ENCODE measurements at places on chromosomes 13 and 19.

- no peak for DNase-seq
Measured at GRCh38 chr13:22468045-22468444, 712.7 kb upstream of the SGCG start.

- no peak for DNase-seq
Measured at GRCh38 chr19:47429140-47429793, 9.9 kb upstream of the MEIS3 start.

GRCh38 chr13:74040200-74040599, 94.0 kb downstream of the KLF12 start:
- peak; percentile 13 for DNase-seq

DNA sequence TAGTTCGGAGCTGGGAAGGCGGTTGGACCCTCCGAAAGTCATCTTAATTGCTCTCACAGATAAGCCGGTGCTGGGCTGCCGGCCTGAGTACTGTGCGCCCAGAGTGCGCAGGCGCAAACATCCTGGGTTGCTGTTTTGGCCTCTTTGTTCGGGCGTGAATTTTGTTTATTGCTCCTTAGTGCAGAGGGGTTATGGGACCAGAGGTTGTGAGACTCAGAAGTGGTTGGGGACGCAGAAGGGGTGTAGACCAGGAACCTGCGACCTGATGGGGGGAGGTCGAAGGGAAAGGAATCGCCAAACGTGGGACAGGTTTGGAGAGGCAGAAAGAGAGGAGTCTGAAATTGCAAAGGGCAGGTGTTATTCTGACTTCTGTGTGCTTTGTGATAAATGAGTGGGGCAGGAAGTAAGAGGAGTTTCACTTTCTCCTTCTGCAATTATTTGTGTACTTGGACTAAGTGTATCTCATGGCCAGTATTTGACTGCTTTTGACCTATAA, 607 bp upstream of the ZNF566 start:
- peak; percentile 76 for DNase-seq

GRCh38 chr13:104460554-104460953, 1394.3 kb upstream of the SLC10A2 start:
- no peak for DNase-seq

- DNase-seq, result no peak
Measured at GRCh38 chr19:31992750-31993149, 352.7 kb upstream of the ZNF507 start.

DNA sequence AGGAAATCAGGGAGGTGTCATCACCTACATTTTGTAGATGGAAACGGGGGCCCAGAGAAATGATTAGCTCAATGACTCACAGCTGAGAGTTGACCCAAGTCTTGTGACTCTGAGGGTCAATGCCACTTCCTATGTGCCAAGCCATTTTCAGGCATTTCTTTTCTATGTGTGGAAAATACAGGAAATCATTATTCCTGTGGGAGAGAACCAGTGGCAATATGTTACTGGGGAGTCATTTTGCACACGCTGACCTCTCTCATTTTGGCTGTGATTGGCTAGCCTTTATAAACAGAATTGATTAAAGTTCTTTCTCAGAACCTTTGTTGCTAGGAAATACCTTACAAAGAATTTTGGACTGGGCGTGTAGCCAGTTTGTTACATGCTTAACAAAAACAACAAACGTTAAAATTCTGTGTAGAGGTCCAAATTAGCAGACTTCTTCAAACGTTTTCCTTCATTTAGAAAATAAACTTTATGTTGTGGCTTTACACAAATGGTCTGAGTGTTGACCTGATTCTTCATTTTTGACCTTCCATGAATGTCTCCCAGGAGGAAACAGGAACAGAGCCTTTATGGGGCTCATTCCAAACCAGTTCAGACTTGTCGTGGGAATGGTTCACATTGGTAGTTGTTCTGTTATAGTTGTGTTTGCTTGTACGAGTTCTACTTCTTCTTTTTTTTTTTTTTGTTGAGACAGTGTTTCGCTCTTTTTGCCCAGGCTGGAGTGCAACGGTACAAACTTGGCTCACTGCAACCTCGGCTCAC, 11.4 kb downstream of the PCCA start:
- DNase-seq, result peak; percentile 98

DNA sequence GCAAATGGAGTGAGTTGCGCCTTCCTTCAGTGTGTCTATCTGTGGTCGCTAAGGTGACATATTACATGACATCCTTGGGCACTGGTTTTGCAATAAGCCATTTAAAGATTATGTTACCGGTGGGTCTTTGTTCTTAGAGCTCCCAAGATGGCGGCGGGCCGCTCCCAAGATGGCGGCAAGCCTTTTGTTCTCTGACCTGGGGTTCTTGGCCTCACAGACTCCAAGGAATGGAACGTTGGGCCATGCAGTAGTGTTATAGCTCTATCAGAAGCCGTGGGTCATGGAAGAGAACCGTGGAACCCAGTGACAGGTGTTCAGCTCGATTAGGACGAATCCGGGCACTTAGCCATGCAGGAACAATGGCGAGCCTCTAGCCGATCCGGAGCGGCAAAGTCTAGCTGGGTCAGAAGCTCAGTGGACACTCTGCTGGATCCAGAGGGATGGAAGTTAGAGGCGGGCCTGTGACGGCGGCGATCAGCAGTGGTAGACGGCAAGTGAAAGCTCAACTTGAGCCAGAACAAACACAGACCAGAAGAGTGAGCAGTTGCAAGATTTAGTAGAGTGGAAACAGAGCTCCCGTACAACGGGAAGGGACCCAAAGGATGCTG, 188.6 kb downstream of the TEX29 start:
- peak; percentile 42 for DNase-seq

DNA sequence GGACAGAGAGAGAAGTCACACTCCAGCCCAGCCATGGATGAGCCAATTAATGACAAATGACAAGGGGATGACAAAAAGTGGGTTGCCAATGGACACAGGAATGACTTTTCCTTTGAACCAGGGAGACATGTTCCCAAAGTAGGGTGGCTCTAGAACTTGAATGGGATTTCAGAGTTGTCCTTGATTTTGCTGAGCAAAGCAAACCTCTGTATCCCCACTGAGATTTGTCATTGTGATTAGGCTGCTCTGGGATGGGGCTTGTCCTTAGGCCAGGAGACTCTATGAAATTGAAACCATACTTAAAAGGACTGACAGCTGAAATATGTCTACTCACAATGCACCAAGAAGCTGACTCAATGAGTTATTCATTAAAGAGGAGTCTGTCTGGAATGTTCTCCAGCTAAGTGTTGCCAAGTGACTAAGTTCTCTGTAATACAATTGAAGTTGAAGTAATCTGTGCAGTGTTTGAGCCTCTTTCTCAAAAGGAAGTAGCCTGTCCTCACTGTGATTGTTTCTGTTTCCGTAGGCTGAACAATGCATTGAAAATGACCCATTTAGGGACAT, 69.0 kb upstream of the PCDH9 start:
- DNase-seq, result peak; percentile 0

- DNase-seq, result no peak
Measured at GRCh38 chr13:66967811-66968597, 262.1 kb downstream of the PCDH9 start.

GRCh38 chr19:35054626-35055025, 13.1 kb downstream of the HPN start:
- DNase-seq, result no peak

GRCh38 chr19:14005349-14006084, 603 bp downstream of the RFX1 start:
- DNase-seq, result peak; percentile 43

- DNase-seq, result no peak
Measured at GRCh38 chr19:18117364-18117691, 19.8 kb downstream of the MAST3 start.

DNA sequence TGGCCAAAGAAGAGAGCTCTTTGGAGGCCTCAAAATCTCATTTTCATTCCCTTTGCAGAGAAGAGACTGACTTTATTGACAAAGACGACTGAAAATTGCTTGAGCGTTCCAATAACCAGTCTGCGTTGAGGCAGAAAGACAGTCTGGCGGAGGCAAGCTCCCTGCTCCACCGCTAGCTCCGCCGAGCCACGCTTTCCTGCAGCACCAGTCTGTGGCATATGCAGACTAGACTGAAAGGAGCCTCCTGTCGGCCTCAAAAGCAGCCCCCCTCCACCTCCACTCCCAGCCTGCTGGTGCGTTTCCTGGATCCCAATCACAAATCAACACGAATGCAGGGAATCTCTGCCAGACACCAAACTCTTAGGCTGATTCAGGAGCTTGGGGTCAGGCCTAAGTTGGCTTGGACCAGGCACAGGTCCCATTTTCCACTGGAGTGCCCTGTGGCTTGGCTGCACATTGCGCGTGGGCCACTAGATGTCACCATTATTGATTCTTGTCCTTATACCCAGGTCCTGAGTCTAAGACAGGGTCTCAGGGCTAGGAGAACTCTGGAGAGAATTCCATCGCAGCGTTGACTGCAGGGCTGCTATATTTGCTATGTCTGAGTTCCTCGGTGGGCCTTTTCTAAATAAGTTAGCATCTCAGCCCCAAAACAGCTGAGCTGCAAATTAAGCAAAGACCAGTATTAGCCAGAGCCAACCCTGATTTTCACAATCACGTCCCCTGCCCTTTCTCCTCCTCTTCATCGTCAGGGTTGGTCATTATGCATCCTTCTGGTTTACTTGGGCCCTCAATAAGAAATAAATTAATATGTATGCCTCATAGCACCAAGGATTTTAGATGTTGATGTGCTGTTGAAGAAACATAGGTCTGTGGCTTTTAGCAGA, 5.2 kb upstream of the ZNF507 start:
- peak; percentile 34 for DNase-seq

DNA sequence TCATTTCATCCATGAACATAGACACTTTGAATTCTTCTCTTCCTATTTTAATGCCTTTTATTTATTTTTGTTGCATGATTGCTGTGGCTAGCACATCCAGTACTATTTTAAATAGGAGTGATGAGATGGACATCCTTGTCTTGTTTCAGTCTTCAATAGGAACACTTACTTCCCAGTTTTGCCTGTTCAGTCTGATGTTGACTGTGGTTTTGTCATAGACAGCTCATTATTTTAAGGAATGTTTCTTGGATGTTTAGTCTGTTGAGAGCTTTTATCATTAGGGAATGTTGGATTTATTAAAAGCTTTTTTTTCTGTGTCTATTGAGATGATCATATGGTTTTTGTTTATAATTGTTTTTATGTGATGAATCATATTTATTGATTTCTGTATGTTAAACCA, 586.6 kb downstream of the SLITRK1 start:
- DNase-seq, result no peak

GRCh38 chr19:44943801-44944249, 1.8 kb downstream of the APOC4 start:
- DNase-seq, result no peak

GRCh38 chr13:99196466-99197116, 4.1 kb upstream of the UBAC2 start:
- no peak for DNase-seq

GRCh38 chr13:95524264-95524901, 28.1 kb upstream of the CLDN10 start:
- DNase-seq, result no peak

- no peak for DNase-seq
Measured at GRCh38 chr13:84431646-84432045, 549.4 kb upstream of the SLITRK1 start.

- no peak for DNase-seq
Measured at GRCh38 chr13:30711375-30711774, 24.0 kb upstream of the ALOX5AP start.

GRCh38 chr13:50668049-50668448, 175.4 kb downstream of the DLEU7 start:
- no peak for DNase-seq

DNA sequence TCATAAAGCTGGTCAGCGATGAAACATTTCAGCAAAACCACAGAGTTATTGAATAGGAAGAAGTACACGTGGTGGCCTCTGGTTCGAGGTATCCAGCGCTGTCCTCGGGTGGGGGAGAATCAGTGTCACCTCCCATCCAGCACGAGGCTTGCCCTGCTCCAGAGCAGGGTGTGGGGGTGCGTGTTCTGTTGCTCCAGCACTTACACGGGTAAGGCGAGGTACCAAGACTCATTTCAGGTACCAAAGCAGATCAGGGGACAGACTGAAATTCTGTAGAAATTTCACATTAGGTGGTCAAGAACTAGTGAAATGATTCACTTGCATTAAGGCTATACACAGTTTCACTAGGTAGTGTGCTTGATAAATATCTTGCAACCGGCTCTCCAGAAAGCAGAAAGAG, 164.2 kb upstream of the SOX1 start:
- peak; percentile 41 for DNase-seq

DNA sequence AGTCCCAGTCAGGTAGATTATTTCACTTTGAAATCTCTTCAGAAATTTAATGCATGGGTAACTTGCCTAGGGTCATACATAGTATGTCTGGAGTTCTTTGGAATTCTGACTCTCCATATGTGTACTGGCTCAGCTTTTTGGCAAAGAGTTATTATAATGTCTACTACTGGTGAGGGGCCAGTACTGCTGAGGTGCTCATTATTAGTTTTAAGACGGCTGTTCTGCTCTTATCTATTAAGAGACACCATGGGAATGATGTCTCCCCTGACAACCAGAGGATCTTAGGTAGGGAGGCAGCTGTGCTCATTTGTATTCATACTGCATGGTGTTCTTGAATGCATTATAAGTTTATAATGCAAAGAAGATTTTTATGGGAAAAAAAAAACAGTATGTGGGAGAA, 184.1 kb downstream of the RGCC start:
- DNase-seq, result no peak

DNA sequence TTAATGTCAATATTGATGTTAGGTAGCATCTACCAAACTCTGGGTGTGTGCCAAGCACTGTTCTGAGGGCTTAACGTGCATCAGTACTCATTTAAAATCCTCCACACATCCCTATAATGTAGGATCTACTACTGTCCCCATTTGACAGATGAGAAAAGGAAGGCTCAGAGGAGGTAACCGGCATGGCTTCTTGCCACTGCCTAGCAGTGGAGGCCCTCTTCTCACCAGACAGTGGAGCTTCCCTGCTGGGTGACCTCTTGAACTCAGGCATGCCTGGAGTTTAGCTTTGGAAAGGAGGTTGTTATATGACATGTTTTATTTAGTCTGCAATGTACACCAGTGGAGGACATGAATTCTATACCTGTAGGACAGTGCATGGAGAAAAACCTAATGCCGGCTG, 2.1 kb downstream of the SPATA13 start:
- DNase-seq, result no peak

GRCh38 chr13:113886561-113887112, 22.8 kb upstream of the GAS6 start:
- DNase-seq, result no peak

GRCh38 chr19:8501516-8501915, 924 bp downstream of the PRAM1 start:
- DNase-seq, result no peak

- DNase-seq, result no peak
Measured at GRCh38 chr19:55472463-55472862, 4.0 kb upstream of the ZNF628 start.

DNA sequence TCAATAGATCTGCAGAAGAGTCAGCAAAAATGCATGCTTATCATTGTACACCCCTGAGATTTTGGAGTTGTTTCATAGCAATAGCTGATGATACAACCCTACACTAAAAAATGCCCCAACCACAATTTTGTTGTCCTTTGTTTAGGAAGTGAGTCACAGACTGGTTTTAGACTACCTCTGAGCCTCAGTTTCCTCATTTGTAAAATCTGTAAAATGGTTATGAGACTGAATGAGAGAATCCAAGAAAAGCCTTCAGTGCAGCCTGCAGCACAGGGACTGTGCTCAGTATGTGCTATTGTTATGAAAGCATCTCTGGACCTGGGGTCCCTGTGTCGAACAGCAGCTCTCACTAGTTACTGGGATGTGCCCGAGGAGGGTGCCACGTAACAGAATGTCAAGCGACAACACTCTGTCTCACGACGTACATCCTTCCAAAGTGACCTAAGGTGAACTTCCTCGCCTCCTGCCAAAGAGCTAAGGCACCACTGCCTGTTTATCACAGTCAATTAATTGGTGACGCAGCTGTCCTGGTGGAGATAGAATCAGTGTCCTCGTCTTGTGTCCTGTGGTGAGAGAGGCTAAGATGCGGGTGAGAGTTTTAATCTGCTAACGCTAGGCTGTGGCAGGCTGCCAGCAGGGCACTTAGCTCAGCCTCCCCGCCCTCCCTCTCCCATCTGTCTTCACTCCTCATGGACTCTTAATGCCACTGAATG, 18.1 kb downstream of the DHRS12 start:
- DNase-seq, result no peak
